ENCODE measurements at places on chromosomes 5 and 9.

GRCh38 chr5:159002171-159002570 is 97.5 kb downstream of the EBF1 start:
- DNase-seq: no peak

DNA sequence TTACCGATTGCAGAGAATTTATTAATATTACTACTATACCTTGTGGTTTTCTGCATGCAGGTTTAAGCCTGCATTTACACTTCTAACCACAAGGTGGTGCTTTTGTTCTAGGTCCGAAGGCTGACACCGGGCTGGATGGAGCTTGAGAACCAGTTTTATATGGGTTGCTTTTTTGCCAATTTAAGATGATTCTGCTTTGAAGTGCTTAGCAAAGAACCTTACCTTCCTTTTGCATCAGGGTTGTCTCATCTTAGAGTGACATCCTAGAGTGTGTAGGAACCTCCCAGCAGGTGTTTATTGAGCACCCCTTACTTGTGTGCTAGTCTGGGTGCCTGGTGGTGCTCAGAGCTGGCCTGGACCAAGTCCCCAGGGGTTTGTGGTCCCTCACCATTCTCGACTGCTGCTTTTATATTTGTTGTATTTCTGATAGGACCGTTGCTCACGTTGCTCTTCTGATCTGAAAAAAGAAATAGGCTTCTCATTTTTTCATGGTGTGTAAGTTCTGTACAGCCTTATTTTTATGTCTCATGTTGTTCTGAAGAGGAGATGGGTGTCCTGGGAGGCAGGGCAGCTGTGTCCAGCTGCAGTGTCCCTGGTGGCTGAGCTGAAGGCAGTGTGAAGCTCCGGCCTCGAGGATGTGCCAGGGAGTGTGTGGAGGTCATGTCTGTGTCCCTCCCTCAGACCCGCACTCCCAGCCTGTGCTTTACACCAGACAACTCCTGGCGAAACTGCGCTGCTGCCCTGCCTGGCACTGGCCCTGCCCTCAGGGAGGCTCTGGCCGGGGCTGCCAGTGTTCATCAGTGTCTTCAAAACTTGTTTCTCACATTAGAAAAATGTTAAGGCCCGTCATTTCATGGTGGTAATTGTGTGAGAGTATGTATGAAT is 54.3 kb downstream of the EHMT1 start:
- DNase-seq: peak; percentile 49

DNA sequence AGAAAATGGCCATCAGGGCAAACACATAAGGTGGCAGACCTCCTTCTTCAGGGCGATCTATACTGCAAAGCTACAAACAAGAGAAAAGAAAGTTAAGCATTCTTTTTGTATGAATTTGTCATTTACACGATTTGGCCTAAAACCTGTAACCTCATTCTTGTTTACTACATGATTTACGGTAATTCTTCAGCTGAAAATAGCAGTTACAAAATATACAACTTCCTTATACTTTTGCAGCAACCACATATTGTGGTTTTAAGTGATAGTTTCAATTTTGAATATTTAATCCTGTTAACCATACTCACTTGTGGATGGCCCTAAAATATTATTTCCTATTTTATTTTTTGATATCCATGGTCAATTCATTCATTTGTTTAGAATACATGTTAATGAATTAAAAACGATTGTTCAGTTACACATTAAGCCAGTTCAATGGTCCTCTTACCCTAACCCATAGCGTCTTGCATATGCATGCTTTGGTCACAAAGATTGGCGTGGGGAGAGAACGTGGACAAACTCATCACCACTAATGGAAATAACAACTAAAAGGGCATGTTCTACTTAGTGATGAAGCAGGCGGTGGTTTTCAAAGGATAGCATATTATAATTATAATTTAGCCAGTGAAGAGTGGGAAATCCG is 16.6 kb downstream of the TUT7 start:
- no peak for DNase-seq

GRCh38 chr9:126563556-126563955 is 50.2 kb upstream of the LMX1B start:
- no peak for DNase-seq
